ENCODE measurements at places on chromosomes 7 and 10.

- DNase-seq = no peak
These were observed 290.8 kb upstream of the PCDH15 start for GRCh38 chr10:55091691-55092328.

- DNase-seq = no peak
These were observed 55.9 kb upstream of the UNC5B start for GRCh38 chr10:71156436-71156835.

GRCh38 chr10:66202101-66202500, 723.7 kb upstream of the LRRTM3 start:
- DNase-seq = no peak

- no peak for DNase-seq
These were observed 145.8 kb upstream of the LRRN3 start for GRCh38 chr7:110944966-110945644.

GRCh38 chr7:151486074-151486473, 33.6 kb downstream of the RHEB start:
- DNase-seq = no peak

- DNase-seq = no peak
These were observed 106.1 kb downstream of the MAD1L1 start for GRCh38 chr7:2126621-2127020.
